Caco-2 (cell line): ENCODE measurements at places on chromosomes 12 and 14. TPM values are rescaled to one million over a fixed set of nuclear protein-coding genes. Genes with fewer than 3 reads are reported as not detected.

The NGDN gene
- 54.5 and 55.0 TPM in 2 replicates for total RNA-seq

The SPTB gene
- 1.6 and 1.7 TPM in 2 replicates for total RNA-seq

DNA sequence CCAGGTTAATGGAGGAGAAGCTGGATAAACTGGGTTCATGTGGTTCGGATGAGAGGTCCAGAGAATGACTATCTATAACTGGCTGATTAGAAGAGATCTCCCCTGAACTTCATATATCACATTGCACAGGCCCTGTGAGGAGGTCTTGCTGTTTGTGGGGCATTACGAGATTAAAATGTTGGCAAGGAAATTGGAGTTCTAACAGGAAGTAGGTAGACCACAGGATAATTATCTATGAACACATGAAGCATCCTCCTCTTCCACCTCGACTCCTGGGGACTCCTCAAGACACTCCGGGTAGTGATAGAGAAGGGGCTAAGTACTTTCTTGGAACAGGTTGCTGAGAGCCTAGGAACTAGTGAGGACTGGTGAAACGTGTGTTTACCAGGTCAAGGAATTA lies 418.8 kb downstream of the KCNH5 start:
- DNase-seq, result no peak

The TAS2R30 gene
- total RNA-seq, result 3.8 and 5.8 TPM in 2 replicates

The TDG gene
- total RNA-seq, result 28.4 and 29.5 TPM in 2 replicates

GRCh38 chr14:104700747-104701217 lies 11.4 kb downstream of the INF2 start:
- DNase-seq, result no peak

- no peak for DNase-seq
Measured at GRCh38 chr12:1339618-1340319, 254.6 kb downstream of the FBXL14 start.

GRCh38 chr12:25401547-25402345 lies 151.0 kb upstream of the KRAS start:
- no peak for DNase-seq

The BHLHE41 gene
- total RNA-seq, result 3.2 and 4.4 TPM in 2 replicates

The CLEC2B gene
- total RNA-seq, result not detected in 2 replicates

The CELA1 gene
- total RNA-seq, result not detected in 2 replicates

DNA sequence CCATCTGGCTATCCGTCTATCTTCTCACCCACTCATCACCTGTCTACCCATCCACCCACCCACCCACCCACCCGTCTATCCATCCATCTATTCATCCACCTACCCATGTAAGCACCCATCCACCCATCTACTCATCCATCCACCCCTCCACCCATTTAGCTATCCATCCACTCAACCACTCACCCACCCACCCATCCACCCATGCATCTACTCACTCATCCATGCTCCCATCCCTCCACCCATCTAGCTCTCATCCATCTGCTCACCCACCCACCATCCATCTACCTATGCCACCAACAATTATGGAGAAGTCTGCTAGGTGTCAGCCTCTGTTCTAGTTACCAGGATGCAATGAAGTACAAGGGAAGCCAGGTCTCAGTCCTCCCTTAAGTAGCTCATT lies 11.1 kb downstream of the TNFAIP2 start:
- DNase-seq, result no peak

The CLEC4A gene
- total RNA-seq, result 0.32 and 0.70 TPM in 2 replicates

- DNase-seq, result no peak
Measured at GRCh38 chr12:115619889-115620288, 657.6 kb downstream of the MED13L start.

DNA sequence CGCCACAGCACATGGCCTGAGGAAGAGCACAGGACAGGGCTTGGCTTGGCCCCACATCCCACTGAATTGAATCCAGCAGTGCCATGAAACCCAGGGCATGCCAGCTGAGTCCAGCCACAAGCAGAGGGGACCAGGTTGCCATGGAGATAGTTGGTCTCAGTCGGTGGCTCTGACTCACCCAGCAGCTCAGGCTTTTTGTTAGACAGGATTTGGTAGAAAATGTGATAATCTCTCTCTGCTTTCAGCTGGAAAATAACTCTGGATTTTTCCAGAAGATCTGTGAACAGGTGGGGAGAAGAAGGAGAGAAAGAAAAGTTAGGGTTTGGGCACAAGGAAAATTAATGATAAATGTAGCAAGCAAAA lies 4.8 kb downstream of the MYH7 start:
- DNase-seq, result no peak

- no peak for DNase-seq
Measured at GRCh38 chr12:132788375-132789098, 26.9 kb upstream of the ANKLE2 start.
